Activated CD4-positive, alpha-beta T cell treated with anti-CD3 and anti-CD28 coated beads, Interleukin-10, Interleukin-2, amounts not matched to agents 100 ng/mL and 50 ng/mL, durations not matched to agents 16 hours and 8 hours (primary cell): ENCODE measurements at places on chromosomes 3 and 15.

GRCh38 chr15:94277485-94277884, 46.1 kb downstream of the MCTP2 start:
- no peak for DNase-seq

DNA sequence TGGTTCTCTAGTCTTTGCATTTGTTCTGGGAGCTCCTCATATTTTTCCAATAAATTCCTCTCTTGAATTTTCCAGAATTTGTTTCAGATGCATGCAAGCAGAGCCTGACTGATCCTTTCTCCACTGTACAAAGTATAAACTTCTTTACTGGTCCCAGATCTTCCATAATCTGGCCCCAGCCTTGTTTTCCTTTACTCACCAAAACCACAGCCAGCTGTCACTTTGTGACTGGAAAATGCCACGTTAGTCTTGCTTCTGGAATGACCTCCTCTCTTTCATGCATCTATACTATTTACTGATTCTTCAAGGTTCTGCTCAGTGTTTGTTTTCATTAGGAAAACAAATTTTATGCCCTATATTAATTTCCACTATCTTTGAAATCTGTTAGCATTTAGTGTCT, 60.4 kb upstream of the SPPL2A start:
- no peak for DNase-seq

GRCh38 chr3:89912031-89912430, 804.6 kb downstream of the EPHA3 start:
- DNase-seq = no peak

- no peak for DNase-seq
Observed at GRCh38 chr15:74203914-74204431, 1.4 kb upstream of the STRA6 start.

DNA sequence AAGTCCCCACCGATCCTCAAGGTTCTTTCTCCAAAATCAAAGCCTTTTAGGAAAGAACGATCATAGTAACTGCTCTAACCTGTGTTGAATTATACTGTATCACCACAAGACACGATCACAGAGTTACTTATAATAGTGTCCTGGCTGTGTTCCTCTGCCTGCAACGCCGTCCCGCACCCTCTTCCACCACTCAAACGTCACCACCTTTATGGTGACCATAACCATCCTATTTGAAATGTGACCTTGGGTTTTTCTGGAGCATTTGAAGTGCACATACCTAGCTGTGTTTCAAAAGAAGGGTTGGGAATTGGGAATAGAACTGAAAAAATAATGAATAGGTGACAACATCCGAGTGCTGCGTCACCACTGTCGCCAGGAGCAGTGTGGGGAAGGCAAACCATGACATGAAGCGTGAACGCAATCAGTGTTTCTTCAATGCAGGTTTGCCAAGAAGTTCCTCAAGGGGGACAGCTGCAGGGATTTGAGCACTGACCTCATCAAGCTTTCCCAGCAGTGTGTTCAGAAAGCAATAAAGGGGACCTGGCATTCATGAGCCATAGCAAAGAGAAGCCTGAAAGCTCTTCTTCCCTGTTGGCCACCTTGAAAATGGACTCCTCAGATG, 769 bp upstream of the SELENOS start:
- DNase-seq = no peak

DNA sequence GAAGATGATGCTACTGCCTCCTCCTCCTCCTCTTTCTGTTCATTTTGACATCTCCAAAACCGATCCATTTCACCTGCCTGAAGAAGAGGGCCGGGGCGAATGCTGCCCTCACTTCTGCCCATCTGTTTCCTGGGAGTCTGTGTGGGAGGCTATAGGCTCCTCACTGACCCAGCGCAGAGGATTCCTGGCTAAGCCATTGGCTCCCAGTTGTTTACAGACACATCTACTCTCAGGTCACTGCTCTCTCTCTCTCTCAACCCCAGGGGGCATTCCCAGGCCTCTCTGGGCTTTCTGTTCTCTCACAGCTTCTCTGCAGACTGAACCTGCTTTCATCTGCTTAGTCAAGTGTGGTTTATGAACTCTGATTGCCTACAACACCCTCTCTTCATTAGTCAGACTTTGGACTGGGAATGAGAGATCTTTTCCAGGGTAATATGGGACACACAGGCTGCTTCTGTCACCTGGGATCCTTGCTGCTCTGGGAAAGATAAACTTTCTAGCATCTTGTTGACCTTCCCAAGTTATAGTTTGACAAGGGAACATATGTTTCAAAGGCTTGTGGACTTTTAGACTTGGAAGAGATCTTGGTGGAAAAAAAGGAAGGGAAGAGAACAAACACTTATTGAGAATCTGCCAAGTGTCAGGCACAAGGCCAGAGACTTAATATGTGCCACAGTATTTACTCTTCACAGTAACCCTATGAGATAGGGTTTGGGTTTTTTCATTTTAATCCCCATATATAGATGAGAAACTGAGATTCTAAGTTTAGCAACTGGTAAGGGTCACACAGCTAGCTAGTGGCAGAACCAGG, 30.2 kb upstream of the USP3 start:
- DNase-seq = peak; percentile 53

DNA sequence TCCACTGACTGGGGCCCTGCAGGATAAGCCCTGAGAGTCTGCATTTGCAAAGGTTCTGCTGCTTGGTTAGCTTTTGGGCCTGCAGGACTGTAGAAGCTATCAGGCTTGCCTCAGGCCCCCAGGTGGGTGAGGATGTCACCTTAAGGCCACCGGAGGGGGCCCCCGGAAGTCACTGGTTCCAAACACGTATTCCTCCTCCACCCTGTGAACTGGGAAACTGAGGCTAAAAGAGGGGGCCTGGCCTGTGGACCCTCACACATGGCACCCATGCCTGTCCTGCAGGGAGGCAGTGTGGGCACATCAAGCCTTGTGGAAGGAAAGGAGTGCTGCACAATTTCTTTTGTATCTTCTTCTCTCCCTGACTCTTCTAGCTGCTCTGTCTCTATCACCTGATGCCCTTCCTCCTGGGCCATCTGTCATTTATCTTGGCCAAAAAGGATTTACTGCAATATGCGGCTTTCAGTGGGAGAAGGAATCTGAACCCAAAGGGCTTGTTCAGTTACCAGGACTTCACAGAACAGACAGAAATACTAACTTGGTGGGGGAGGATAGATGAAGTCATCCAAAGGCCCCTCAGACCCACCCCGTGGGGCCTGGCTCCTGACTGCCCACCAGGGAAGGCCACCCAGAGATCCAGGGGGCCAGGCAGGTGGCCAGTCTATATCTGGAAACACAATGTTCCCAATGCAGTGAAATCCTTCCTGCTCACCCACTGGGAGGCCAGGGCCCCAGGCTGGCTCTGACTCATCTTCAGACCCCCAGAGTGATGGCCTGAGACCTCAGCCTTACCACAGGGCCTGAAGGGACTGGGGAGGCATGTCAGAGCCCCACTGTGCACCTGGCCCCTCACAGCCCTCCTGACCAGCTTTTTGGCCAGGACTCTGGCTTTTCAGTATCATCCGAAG, 18.3 kb downstream of the UBAP1L start:
- no peak for DNase-seq

DNA sequence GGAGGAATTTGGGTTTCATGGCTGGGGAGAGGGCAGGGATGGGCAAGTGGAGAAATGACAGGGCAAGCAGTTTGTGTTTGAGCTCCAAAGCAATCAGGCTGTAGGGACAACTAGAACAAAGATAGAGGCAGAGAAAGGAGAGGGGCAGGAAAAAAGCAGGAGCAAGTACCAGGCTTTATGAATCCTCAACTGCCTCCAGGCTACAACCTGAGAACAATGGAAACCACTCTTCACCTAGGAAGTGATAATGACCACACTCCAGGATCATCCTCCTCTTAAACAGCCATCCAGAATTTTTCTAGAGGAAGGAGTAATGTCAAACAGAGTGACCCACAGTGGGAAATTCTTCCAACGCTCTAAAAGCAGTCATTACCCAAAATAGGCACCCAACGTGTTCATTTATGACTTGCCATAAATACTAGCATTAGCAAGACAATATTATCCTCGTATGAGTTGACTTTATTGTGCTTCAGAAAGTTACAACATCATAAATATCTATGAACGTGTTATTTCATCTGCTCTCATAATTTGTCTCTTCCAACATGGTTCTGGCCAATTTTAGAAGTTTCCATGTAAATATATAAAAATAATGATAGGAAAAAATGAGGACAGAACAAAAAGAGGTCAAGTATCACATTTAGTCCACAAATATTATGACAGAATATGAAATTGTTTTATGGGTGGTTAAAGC, 50.5 kb downstream of the TNFAIP8L3 start:
- DNase-seq = no peak

GRCh38 chr15:70636540-70637165, 126.7 kb downstream of the UACA start:
- DNase-seq = no peak

DNA sequence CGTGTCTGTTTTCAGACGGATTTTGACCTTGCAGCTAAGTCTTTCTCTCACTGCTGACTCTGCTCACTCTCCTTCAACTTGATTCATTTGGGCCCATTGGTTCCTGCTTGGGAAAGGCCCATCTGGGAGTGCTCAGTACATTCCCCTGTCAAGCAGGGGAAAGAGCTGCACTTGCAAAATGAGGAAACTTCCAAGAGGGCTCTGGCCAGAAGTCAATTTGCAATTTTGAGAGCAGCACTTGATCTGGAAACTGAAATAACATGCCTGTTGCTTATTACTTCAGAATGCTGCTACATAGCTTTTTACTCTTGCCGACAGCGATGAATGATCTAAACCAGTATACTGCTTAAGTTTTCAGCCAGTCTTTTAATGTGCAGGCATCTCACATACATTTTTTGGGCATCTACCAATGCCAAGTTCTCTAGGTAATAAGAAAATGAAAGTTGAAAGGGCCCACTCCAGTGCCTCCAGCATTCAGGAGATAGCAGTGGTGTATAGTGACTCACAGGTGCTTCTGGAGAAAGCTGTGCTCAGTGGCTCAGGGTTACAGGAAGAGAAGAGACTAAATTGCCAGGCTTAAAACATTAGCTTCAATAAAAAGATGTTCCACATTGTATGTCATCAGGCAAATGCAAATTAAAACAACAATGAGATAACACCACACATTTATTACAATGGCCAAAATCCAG, 70.1 kb upstream of the RORA start:
- DNase-seq = no peak

DNA sequence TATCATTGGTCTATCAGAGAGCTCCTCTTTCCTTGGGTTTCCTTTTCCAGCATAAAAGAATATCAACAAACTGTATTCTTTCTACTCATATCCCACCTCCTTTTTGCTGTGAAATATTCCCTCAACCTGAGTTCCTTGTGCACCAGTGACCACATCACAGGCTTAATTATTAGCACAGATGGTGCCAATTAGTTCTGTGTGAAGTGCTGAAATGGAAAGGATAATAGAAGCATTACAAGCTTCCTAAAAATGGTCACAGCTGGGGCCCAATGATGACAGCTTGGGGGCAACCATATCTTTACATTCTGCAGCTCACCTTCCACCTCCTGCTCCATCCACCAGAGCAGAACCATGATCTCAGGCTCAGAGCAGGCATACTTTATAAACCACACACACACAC, 84.6 kb downstream of the ANO10 start:
- no peak for DNase-seq

DNA sequence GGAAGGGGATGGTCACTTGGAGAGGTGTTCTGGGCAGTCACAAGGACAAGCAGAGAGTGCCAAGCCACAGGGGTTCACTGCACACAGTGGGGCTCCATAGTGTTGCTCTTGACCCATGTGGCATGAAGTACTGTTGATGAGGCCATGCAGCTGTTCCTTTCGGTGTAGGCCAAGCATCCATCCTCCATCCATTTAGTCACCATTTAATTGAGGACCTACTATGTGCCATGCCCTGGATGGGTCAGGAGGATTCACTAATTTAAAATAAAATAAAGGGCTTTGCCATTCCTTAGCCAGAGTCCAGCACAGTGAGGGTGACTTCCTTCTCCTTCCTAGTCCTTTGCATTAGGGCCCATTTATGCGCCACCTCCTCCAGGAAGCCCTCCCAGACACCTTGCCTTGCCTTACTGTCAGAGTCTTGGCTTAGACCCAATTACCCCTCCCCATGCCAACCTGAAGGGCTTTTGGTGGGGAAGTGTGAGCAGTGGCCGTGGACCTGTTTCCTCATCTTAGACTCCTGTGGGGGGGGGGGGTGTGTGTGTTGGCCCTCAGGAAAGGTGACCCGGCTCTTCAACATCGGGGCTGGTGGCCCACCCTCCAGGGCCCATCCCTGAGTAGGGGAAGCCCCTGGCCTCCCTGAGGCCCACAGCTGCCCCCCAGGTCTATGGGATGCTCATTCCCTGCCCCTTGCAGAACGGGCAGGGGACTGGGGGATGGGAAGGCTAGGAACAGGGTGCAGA, 25.6 kb downstream of the PSTPIP1 start:
- no peak for DNase-seq

- DNase-seq = no peak
Observed at GRCh38 chr15:38145651-38146111, 107.0 kb upstream of the SPRED1 start.

GRCh38 chr15:33670567-33670966, 297.7 kb upstream of the CHRM5 start:
- DNase-seq = no peak

- no peak for DNase-seq
Observed at GRCh38 chr3:129854460-129854859, 39.1 kb downstream of the TMCC1 start.

- DNase-seq = no peak
Observed at GRCh38 chr3:184542577-184542976, 19.0 kb upstream of the EPHB3 start.

GRCh38 chr15:64864068-64864467, 22.4 kb downstream of the PLEKHO2 start:
- no peak for DNase-seq

GRCh38 chr3:48915296-48915695, 3.3 kb upstream of the ARIH2 start:
- no peak for DNase-seq

DNA sequence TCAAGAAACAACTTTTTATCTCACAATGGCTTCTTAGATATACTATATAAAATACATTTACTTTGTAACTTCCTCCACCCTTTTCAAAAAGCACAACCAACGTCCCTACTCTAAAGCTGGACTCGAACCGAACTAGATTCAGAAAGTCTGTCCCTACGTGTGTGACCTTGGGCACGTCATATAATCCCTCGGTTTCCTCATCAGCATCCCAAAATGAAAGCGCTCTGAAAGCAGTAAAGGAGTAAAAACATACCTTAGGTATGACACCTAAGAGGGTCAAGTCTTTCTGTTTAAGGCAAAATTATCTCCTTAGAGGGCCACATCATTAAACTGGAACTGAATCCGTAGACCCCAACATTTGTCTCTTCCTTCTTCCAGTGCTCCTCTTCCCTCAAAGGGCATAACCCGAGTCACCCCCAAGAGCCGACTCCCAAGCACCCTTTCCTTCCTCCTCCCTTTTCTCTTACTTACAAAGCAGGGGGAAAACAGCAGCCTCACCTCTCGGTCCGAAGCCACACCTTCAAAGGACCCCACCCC, 663 bp downstream of the PDCD10 start:
- peak; percentile 47 for DNase-seq

DNA sequence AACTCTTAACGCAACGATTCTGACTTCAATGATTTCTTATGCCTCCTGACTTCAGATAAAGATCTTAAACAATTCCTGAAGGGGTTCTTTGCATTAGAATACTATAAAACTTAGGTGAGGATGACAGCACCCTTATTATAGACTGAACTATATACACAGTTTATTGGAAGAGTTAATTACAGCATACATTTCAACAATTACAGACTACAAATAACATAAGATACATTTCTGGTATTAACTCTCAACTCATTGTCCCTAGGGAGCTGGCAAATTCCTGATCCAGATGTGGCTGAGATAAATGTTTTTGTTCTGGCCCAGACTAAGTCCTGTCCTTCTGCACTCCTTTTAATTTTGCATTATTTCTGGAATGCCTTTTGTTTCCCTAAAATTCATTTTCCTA, 155.5 kb upstream of the TMC3 start:
- DNase-seq = no peak

GRCh38 chr3:75188962-75189361, 475.2 kb upstream of the FRG2C start:
- no peak for DNase-seq
